NCI-H748 treated with DMSO at 0.1 percent for 48 hours (cell line): ENCODE measurements at places on chromosomes 5 and 9.
A peak's percentile ranks its signal among the peaks of the same experiment; 100 is the strongest.

- DNase-seq: no peak
Observed at GRCh38 chr9:4741365-4742089, 525 bp upstream of the AK3 start.

- DNase-seq: no peak
Observed at GRCh38 chr5:17292434-17293015, 75.1 kb downstream of the BASP1 start.

DNA sequence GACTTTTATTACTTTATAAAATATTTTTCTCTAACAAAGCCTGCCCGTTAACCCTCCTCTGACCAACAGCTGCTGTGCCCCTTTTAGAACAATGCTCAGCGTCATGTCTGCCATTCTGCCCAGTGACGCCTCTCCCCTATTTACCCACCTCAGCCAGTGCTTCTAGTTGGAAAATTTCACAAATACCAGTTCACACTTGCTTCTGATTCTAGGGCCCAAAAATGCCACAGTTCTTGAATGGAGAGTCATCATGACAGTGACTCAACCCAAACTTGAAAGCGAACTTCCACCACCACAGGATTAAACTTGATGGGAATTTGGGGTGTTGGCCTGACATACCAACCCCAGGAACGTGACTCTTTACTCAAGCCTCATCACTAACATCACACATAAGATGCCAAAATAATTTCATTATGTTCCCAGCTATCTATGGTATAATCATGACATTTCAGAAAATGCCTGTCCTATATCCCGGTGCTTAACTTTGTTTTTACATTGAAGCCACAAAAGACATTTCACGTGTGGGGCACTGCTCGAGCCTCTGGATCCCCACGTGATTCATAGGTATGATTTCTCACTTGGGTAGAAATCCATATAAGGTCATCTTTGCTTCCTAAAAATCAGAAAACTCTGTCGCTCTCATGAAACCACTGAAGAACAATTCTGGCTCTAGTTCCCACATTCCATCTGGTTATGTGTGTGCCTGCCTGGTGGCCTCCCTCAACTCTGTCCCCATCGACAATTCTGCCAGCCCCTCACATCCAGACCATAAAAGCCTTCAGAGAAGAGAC lies 220.9 kb downstream of the ACTL7B start:
- DNase-seq: no peak

- DNase-seq: no peak
Observed at GRCh38 chr9:87236546-87236945, 261.1 kb upstream of the DAPK1 start.

DNA sequence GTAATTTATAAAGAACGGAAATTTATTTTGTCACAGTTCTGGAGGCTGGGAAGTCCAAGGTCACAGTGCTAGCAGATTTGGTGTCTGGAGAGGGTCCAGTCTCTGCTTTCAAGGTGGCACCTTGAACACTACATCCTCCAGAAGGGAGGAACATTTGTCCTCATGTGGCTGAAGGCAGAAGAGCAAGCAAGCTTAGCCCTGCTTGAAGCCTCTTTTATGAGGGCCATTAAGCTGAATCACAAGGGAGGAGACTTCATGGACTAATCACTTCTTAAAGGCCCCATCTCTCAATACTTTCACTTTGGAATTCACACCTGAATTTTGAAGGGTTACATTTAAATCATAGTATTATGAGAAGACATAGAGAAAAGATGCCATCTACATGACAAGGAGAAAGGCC lies 215.4 kb upstream of the NFIL3 start:
- DNase-seq: no peak

GRCh38 chr5:146388386-146388785 lies 49.7 kb downstream of the POU4F3 start:
- no peak for DNase-seq

DNA sequence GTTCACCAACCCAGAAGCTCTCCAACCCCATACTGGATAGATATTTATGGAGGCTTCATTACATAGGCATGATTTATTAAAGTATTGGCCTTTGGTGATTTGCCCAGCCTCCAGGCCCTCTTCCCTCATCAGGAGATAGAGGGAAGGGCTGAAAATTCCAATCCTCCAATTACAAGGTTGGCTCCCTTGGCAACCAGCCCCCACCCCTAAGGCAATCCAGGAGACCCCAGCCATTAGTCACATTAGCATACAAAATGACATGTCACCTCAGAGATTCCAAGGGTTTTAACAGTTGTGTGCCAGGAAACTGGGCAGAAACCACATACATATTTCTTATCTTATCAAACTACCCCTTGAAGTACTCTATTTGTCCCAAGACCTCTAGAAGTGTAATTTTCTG lies 210.0 kb downstream of the HINT1 start:
- no peak for DNase-seq

DNA sequence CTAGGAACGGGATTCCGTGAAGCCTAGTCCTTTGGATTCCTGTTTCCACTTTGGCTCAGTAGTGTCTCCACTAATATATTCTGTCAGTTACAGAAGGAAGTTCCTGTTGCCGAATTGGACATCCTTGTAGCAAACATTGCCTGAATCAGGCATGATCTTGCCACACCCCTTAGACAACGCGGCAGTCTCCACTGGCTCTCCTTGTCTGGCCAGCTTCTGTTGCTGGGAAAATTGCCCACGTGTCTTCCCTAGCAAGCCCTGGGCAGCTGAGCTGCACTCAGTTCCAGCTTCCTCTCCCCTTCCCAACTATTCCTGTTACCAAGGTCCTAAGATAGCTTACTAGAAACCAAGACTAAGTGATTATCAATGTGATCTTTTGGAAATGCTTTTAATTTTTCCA lies 316.6 kb upstream of the RIOK2 start:
- no peak for DNase-seq

DNA sequence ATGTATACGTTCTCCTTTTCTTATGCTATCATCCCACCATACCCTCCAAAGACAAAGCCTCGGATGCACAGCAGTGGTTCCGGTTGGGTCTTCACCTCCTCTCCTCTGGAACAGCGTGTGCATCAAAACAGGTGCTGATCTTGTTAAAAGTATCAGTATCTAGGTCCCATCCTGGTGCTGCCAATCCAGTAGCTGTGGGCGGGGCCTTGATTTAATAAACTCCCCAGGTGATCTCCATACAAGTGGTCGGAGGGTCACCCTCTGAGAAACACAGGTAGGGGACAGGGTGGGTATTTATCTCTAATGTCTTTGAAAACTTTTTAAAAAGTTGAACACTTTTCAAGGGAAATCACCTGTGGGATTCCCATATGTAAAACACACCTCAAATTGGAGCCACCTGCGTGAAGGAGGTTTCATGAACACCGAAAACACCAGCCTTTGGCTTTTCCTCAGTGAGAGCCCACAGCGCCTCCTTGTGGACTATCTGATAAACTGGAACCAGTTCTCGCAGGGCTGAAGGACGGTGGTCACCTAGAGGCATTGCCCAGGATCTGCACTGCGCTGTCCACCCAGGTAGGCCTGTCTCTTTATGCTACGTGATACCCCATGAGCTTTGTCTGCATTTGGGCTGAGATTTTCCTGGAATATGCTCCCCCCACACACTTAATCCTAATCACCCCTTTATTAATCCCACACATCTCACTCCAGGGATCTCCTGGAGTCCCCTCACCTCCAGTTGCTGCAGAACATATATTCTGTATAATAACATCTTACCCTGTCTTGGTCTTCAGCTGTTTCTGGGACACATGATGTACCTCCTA lies 80.5 kb upstream of the EPB41L4B start:
- DNase-seq: peak; percentile 34
